ENCODE measurements at places on chromosomes 7 and 10.
A peak's percentile ranks its signal among the peaks of the same experiment; 100 is the strongest.

GRCh38 chr10:101217450-101218281, 11.6 kb downstream of the LBX1 start:
- DNase-seq = no peak

- no peak for DNase-seq
Observed at GRCh38 chr7:150404172-150404804, 25.2 kb downstream of the ZNF775 start.

DNA sequence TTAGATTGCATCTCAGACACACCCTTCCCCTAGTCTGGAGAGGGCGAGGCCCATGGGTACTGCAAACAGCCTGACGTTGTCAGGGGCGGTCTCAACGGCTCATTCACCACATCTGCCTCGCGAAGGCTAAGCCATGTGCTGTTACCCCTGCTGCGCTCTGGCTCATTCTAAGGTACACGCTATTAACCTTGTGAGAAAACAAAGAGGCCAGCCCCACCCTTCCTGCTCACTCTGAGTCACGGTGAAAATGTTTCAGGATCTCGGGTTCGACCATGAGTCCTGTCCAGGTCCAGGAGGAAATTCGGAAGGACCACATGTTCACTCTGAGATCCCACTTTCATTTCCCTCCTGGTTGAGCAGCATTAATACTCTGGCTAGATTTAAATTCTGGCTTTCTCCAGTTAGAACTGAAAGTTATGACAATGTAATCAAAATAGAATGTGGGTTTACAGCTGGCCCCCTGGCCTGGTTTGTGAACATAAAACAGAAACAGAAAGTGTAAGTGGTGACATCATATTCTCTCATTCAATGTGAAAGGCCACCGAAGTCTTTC, 55.2 kb downstream of the EGFR start:
- no peak for DNase-seq

- DNase-seq = no peak
Observed at GRCh38 chr10:29105516-29106215, 183.2 kb upstream of the LYZL1 start.

GRCh38 chr7:1549357-1550004, 6.5 kb downstream of the TMEM184A start:
- no peak for DNase-seq

- peak; percentile 83 for DNase-seq
Observed at GRCh38 chr10:69089638-69090599, 2.0 kb downstream of the SRGN start.

DNA sequence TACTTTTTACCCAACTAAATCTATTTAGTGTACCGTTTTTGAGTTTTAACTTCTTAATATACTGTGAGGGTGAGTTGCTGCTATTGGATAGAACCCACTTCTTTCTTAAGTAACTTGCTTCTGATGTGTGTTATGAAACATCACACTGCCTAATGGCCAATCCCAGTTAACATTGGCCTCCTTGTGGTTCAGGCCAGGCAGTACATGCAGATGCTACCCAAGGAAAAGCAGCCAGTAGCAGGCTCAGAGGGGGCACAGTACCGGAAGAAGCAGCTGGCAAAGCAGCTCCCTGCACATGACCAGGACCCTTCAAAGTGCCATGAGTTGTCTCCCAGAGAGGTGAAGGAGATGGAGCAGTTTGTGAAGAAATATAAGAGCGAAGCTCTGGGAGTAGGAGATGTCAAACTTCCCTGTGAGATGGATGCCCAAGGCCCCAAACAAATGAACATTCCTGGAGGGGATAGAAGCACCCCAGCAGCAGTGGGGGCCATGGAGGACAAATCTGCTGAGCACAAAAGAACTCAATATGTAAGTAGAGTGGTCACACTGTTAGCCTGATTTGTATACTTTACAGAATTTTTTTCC, 39.7 kb downstream of the TES start:
- no peak for DNase-seq

DNA sequence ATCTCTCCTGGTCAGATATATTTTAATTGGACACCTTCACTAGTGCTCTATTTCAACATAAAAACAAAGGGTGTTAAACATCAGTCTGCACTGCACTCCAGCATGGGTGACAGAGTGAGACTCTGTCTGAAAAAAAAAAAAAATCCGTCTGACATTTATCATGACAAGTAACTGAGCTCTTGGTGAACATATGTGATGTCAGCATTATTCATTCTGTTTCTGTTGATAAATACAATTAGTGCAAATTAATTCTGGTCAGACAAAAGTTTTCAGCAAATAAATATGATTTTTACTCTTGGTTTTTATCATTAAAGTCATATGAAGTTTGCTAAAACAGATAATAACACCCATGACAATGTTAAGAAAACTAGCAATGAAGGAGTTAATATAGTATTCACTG, 692.8 kb upstream of the GRM3 start:
- no peak for DNase-seq

DNA sequence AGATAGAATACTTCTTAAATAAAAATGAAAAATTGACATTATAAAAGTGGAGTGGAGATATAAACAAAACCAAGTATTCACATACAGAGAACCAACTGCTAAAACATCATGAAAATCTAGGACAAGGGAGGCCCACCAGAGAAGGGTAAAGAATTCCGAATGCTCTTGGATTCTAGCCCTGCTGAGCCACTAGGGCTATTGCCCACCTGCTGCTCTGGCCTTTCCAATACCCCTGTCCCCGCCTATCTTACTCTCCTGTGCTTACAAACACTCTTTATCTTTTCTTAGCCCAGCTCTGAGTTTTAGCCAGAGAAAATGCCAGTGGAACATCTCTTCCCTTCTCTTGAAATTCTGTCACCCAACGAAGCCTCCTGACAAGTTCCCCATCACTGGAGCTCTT, 100.3 kb downstream of the MACC1 start:
- DNase-seq = no peak

Measured in stimulated activated CD8-positive, alpha-beta memory T cell treated with anti-CD3 and anti-CD28 coated beads, Interleukin-7, amount 100 ng/mL, for 48 hours (primary cell).